ENCODE measurements at places on chromosomes 1 and 21.
A peak's percentile ranks its signal among the peaks of the same experiment; 100 is the strongest.

GRCh38 chr1:52057876-52058415 is 1.9 kb downstream of the BTF3L4 start:
- no peak for DNase-seq

DNA sequence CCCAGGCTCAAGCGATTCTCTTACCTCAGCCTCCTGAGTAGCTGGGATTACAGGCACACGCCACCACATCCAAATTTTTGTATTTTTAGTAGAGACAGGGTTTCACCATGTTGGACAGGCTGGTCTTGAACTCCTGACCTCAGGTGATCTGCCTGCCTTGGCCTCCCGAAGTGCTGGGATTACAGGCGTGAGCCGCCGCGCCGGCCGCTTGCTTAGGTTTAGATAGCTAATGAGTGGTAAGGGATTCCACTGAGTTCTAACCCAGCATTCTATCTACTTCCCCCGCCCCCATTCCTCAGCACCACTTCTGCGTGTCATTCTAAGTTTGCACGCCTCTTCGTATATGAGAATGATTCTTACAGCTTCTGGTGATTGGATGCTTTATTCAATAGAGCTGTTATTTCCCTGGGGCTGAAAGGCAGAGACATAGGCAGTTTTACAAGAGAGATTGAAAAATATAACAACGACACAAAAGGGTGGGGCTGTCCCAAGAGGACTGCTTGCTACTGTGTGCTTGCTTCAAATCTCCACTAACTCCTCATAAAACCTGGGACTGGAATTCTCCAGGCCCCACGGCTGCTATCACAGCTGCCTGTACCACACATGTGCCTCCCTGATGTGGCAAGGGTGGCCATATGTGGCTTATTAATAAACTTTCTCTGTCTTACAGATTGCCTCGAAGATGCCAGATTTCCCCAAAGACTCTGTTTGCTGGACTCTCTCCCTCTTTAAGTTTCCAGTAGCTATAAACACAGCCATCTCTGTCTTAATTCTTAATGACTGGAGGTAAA is 23.7 kb upstream of the GREM2 start:
- DNase-seq: no peak

- no peak for DNase-seq
Observed at GRCh38 chr1:7403265-7404045, 367.6 kb upstream of the VAMP3 start.

- peak; percentile 6 for DNase-seq
Observed at GRCh38 chr1:53639251-53639763, 99.7 kb downstream of the GLIS1 start.

- no peak for DNase-seq
Observed at GRCh38 chr1:110291241-110292030, 47.7 kb upstream of the RBM15 start.

Data from mesothelial cell of epicardium (in vitro differentiated cells).